ENCODE measurements at places on chromosomes 2 and 18.

GRCh38 chr18:7784171-7784570 is 217.1 kb downstream of the PTPRM start:
- DNase-seq, result no peak

DNA sequence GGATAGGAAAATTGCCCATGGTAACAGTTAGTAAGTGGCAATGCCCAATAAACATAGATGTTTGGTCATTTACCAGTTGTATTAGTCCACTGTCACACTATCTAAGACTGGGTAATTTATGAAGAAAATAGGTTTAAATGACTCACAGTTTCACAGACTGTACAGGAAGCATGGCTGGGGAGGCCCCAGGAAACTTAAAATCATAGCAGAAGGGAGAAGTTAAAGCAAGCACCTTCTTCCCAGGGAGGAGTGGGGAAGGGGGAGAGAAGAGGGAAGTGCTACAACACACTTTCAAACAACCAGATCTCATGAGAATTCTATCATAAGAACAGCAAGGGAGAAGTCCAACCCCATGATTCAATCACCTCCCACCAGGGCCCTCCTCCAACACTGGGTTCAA is 23.4 kb downstream of the NR4A2 start:
- DNase-seq, result no peak

DNA sequence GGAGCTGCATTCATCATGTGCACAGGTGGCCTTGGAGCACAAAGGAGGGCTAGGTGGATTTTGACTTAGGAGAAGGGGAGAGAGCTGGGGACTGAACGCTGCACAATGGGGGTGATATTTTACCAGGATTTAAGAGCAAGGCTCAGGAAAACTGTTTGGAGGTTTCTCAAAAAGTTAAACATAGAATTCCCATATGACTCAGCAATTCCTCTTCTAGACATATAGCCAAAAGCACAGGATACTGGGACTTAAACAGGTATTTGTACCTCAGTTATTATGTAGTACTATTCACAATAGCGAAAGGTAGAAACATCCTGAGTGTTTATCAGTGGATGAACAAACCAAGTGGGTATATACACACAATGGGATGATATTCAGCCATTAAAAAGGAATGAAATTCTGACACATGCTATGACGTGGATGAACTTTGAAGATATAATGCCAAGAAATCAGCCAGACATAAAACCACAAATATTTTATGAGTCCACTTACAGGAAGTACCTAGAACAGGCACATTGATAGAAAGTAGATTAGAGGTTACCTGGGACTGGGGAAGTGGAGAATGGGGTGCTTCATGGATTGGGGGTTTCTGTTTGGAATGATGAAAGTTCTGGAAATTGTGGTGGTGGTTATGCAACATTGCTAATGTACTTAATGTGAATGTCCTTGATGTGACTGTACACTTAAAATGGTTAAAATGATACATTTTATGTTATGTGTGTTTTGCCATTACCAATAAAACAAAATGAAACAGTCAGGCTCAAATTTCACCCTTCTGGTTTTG is 216.9 kb downstream of the HAUS1 start:
- DNase-seq, result no peak

GRCh38 chr18:23226391-23226790 is 91.1 kb downstream of the CABLES1 start:
- DNase-seq, result no peak

Data from stimulated activated CD8-positive, alpha-beta memory T cell treated with anti-CD3 and anti-CD28 coated beads, Interleukin-7, amount 100 ng/mL, for 4 hours (primary cell).